ENCODE measurements at places on chromosomes 13 and 19.

DNA sequence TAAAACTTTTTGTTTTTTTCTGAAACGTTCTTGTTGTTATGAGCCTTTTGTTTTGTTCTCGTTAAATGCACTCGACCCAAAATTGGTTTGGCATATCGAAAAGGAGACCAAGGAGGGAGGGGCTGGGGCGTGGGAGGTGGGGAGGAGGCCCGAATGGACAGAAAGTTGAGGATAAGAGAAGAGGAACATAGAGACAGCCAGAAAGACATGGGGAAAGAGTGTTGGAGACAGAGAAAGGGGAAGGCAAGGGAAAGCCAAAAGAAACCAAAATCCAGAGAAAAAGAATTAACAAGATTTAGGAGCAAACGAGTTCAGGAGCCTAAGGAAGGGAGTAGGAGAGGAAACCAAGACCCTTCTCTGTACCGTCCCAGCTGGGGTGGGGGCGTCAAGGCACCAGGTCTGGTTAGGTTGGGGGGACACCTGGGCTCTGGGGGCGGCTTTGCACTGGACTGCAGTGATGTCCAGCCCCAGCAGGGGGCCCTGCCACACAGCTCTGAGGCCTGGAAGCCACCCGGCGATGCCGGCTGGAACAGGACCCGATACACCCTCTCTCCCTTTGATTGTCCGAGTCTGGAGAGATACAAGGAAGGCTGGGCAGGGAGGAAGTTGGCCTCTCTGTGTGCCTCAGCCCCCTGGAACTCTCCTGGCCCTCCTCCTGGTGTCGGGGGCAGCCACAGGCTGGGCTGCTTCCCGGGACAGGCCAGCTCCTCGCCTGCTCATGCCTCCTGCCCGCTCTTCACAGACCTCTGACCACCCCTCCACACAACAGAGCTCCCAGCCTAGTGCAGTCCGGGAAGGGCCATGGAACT lies 11.6 kb upstream of the ASF1B start:
- no peak overlapping the region for H3K27ac ChIP-seq
- DNase-seq = peak; percentile 53
- peaks cover 7% of the 10 kb centered on the region for H3K4me1 ChIP-seq

GRCh38 chr19:45955905-45956608 lies 17.6 kb downstream of the NOVA2 start:
- peaks cover 9% of the 10 kb centered on the region for H3K4me1 ChIP-seq
- no peaks in the 10 kb centered on the region for H3K27me3 ChIP-seq
- no peak overlapping the region for H3K4me3 ChIP-seq
- H3K27ac ChIP-seq = no peak overlapping the region

DNA sequence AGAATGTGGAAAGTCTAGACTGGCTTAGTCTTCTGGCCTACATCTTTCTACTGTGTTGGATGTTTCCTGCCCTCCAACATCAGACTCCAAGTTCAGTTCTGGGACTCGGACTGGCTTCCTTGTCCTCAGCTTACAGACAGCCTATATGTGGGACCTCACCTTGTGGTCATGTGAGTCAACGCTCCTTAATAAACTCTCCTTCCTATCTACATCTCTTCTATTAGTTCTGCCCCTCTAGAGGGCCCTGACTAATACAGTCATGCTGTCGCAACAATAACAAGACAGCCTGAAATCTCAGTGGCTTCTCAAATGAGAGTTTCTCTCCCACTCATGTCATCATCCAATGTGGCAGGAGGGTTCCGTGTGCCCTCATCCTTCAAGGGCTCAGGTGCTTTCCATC lies 347.8 kb downstream of the MZT1 start:
- H3K36me3 ChIP-seq = no peaks in the 10 kb centered on the region
- H3K27me3 ChIP-seq = no peaks in the 10 kb centered on the region
- H3K4me1 ChIP-seq = no peaks in the 10 kb centered on the region
- no peak for DNase-seq
- no peak overlapping the region for H3K27ac ChIP-seq

DNA sequence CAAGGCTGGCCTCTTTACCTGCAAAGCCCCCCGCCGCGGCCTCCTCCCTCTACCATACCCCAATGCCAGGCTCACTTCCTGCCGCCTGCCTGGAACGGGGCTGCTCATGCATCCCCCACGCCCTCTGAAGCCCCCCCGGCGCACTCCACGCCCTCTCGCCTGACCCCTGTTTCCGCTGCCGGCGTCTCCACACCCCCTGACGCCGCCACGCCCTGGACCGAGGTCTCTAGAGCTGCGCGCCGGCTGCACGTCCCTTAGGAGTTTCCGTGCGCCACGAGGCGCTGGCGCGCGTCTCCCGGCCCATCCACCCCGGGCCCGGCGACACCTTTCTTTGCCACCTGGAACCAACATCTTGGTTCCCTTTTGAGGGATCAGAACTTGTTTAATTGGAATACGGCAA lies 16.0 kb downstream of the DPRX start:
- no peak overlapping the region for H3K4me3 ChIP-seq
- H3K27ac ChIP-seq = no peak overlapping the region
- H3K36me3 ChIP-seq = no peaks in the 10 kb centered on the region
- H3K4me1 ChIP-seq = peaks cover 26% of the 10 kb centered on the region

- no peak overlapping the region for H3K4me3 ChIP-seq
- H3K27ac ChIP-seq = no peak overlapping the region
- no peaks in the 10 kb centered on the region for H3K4me1 ChIP-seq
- DNase-seq = no peak
These were observed 274.6 kb downstream of the ITGBL1 start for GRCh38 chr13:101727118-101727517.
